ENCODE measurements at places on chromosomes 2 and 18.
A peak's percentile ranks its signal among the peaks of the same experiment; 100 is the strongest.

GRCh38 chr2:66509326-66509811, 74.4 kb downstream of the MEIS1 start:
- H3K27me3 ChIP-seq: no peaks in the 10 kb centered on the region
- H3K36me3 ChIP-seq: peaks cover 35% of the 10 kb centered on the region
- DNase-seq: no peak
- H3K4me3 ChIP-seq: peak overlapping the region; percentile 75
- peak overlapping the region; percentile 55 for H3K27ac ChIP-seq

- no peak overlapping the region for H3K27ac ChIP-seq
- no peak overlapping the region for H3K4me3 ChIP-seq
- peaks cover 32% of the 10 kb centered on the region for H3K36me3 ChIP-seq
- H3K27me3 ChIP-seq: no peaks in the 10 kb centered on the region
- no peak for DNase-seq
- H3K4me1 ChIP-seq: no peaks in the 10 kb centered on the region
These were observed 37.5 kb upstream of the SMCHD1 start for GRCh38 chr18:2618009-2618408.

DNA sequence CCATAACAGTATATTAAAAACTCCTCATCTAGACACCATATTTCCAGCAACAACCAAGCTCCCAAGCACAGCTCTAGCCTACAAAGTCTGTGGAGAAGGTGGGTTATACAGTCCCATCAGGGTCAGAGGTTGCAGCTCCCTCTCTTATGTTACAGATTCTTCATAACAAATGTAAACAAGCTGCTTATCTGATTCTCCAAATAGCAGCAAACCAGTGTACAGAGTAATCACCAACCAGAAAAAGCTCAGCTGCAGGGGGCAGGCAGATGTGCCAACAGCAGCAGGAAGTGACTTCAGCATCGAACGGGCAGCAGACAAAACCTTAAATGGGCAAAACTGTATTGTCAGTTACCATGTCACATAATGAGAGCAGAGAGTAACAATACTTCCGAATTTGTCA, 52.9 kb upstream of the NABP1 start:
- no peak overlapping the region for H3K27ac ChIP-seq
- no peaks in the 10 kb centered on the region for H3K4me1 ChIP-seq
- H3K27me3 ChIP-seq: no peaks in the 10 kb centered on the region

DNA sequence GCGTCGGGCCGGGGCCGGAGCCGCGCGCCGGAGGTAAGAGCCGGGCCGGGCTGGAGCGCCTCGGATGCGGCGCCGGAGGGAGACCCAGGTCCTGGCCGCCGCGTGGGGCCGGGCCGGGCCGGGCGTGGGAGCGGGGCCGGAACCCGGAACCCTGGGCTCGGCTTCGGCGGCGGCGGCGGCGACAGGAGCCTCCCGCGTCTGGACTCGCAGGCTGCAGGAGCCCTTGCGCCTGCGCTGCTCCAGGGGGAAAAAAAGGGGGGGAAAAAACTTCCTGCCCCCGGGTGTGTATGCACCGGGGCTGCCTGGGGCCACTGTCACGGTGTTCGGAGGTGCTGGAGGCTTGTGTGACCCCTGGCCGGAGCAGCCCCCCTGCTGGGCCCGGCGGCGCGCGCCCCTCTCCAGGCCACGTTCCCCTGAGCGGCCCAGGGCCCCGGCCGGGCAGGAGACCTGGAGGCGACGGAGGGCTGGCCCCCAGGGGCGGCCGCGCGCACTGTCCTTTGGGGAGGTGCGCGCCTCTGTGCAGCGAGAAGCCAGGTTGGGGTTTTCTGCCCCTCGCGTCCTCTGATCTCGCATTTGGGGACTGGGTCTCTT, 864 bp downstream of the KLHL29 start:
- peaks cover 74% of the 10 kb centered on the region for H3K27me3 ChIP-seq
- DNase-seq: peak; percentile 52
- peak overlapping the region; percentile 93 for H3K4me3 ChIP-seq

DNA sequence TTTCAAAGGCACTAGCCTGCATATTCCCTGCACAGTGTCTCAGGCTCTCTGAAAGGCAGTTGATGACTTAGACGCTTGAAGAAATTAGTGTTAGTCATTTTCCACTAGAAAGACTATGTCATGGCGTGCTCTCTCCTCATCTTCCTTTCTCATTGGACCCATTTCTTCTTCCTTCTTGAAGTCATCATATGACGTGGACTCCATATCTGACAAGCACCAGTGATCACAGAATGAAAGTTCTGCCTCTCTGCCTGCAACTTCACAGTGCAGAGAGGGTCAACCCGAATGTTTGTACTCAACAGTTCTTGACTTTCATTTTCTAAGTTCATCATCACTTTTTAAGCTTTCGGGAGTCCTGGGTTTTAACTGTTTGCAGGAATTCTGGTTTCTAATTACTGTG, 63.7 kb upstream of the CYRIA start:
- peaks cover 8% of the 10 kb centered on the region for H3K4me1 ChIP-seq
- DNase-seq: no peak
- peaks cover 21% of the 10 kb centered on the region for H3K27me3 ChIP-seq
- H3K4me3 ChIP-seq: no peak overlapping the region
- no peak overlapping the region for H3K27ac ChIP-seq

- no peaks in the 10 kb centered on the region for H3K36me3 ChIP-seq
- H3K4me3 ChIP-seq: no peak overlapping the region
- peaks cover 15% of the 10 kb centered on the region for H3K4me1 ChIP-seq
- H3K27me3 ChIP-seq: no peaks in the 10 kb centered on the region
These were observed 140.6 kb downstream of the UPP2 start for GRCh38 chr2:158242280-158242679.

- H3K36me3 ChIP-seq: no peaks in the 10 kb centered on the region
- peaks cover 15% of the 10 kb centered on the region for H3K27me3 ChIP-seq
- DNase-seq: no peak
- no peak overlapping the region for H3K4me3 ChIP-seq
- H3K27ac ChIP-seq: no peak overlapping the region
- no peaks in the 10 kb centered on the region for H3K4me1 ChIP-seq
These were observed 169.6 kb downstream of the KCNS3 start for GRCh38 chr2:18047896-18048657.

GRCh38 chr2:185044323-185044874, 446.1 kb downstream of the ZNF804A start:
- no peaks in the 10 kb centered on the region for H3K4me1 ChIP-seq
- no peak overlapping the region for H3K4me3 ChIP-seq
- DNase-seq: no peak
- no peak overlapping the region for H3K27ac ChIP-seq
- no peaks in the 10 kb centered on the region for H3K36me3 ChIP-seq

DNA sequence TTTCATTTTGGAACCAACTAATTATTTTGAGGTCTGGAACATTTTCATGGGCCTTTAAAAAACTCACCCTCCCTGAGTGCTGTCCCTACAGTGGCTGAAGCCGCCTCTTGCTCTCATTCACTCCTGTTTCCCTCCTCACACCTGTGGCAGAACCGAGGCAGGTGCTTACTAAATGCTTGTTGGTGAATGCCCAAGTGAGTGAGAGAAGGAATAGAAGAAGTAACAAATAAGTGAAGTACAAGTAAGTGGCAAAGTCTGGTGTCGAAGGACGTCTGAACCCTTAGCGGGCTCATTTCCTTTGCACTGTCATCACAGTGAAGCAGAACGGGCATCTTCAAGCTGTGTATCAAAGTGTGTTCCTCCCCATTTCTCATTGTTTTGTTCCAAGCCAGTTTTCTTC, 135.2 kb downstream of the RHBDD1 start:
- H3K4me3 ChIP-seq: no peak overlapping the region
- H3K27me3 ChIP-seq: no peaks in the 10 kb centered on the region
- H3K4me1 ChIP-seq: peaks cover 7% of the 10 kb centered on the region

DNA sequence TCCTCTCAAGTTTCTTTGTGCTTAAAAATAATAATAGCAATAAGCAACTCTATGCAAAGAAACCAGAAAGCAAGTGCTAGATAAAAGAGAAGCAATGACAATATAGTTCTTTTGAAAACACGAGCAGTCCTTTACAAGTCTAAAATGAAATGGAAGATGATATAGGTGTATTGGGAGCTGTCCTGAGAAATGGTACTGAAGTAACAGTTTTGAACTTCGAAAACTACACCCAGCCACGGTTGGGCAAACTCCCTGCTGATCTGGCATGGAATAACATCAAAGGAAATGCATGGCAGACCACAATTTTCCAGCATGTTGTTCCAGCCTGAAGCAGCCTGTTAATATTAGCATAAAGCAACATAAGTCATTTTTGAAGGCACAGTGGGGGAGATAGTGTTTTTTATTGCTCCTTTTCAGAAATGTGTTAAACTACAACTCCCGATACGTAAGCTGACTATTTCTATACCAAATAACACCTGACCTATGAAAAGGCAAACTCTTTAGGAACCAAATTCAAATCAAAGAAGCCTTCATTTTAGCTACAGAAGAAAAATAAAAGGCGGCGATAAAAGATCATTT, 596.1 kb upstream of the KLHL29 start:
- DNase-seq: no peak
- H3K27me3 ChIP-seq: peaks cover 10% of the 10 kb centered on the region
- H3K36me3 ChIP-seq: no peaks in the 10 kb centered on the region
- no peak overlapping the region for H3K4me3 ChIP-seq

DNA sequence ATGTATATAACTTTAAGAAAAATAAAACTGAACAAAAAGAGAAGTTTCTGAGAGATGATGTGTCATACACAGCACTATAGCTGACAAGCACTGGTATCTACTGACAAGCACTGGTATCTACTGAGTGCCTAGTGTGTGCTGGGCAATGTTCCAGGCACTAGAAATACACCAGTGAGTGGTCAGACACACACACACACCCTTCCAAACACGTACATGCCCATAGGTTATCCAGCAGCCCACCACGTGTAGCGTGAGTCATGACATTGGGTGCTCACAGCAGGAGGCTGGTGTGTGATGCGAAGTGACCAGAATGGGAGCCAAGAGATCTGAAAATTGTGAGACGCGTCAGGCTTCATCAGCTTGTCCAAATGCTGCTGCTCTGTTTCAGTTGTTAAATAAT, 12.2 kb upstream of the GNAL start:
- H3K4me1 ChIP-seq: peaks cover 28% of the 10 kb centered on the region
- H3K4me3 ChIP-seq: no peak overlapping the region
- peaks cover 9% of the 10 kb centered on the region for H3K27me3 ChIP-seq
- no peak overlapping the region for H3K27ac ChIP-seq
- H3K36me3 ChIP-seq: no peaks in the 10 kb centered on the region

GRCh38 chr2:382728-383022, 94.8 kb upstream of the ALKAL2 start:
- H3K36me3 ChIP-seq: peaks cover 5% of the 10 kb centered on the region
- H3K27me3 ChIP-seq: peaks cover 31% of the 10 kb centered on the region
- H3K4me3 ChIP-seq: no peak overlapping the region
- H3K4me1 ChIP-seq: peaks cover 33% of the 10 kb centered on the region
- no peak for DNase-seq
- no peak overlapping the region for H3K27ac ChIP-seq

Data from nephron progenitor cell (in vitro differentiated cells).